MM.1S (cell line): ENCODE measurements at places on chromosomes 4 and X.

- DNase-seq, result peak; percentile 73
Observed at GRCh38 chr4:180665994-180666824, 1577.0 kb upstream of the TENM3 start.

DNA sequence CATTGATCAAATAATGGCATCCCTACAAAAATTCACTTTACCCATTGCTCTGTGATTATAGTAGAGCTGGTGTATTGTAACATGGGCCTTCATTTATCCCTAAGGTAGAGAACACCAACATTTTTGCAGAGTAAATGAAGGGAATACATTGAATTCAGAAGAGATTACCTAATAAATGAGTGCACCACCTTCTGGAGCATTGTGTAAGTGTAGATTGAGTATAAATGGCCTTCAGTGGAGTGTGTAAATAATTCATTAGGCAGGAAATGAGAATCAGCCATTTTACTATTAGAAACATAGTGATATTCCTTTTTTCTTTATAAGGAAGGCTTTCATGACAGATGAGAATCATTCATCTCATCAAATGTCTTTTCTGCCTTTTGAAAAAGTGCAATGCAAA lies 155.8 kb downstream of the FAM47B start:
- no peak for DNase-seq

DNA sequence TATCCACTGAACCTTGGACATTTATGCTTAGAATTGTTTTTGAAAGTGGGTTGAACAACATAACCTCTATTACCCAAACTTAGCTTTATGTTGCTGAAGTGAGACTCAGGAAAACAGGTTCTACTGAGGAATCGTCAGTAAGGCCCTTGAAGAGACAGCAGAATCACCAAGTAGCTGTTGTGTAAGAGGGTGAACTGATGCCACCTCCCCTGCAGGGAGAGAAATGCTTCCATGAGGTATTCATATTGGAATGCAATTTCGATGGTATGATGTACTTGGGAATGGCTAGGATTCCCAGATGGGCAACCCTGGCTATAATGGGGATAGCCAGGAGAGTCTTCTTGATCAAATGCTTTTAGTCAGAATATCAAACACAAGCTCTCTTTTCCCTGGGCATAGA lies 4.1 kb upstream of the SCRG1 start:
- no peak for DNase-seq

GRCh38 chrX:56726605-56727004 lies 2.4 kb upstream of the NBDY start:
- DNase-seq, result peak; percentile 49

DNA sequence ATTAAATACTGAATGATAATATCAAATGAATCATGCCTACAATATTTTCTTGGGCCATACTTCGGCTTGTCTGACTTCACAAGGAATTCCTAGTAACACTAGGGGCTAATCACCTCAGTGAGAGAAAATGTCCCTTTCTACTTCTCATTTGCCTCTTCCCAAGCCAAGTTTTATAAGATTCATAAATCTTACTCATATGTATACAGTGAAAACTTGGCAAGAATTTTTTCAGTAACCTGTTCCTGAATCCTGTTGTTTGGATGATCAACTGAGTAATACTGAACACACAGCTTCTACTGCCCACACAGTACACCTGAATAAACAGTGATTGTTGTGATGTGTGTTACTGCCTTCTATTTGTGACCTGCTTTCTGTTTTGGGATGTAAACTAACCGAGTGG lies 16.5 kb downstream of the TMPRSS11E start:
- no peak for DNase-seq

DNA sequence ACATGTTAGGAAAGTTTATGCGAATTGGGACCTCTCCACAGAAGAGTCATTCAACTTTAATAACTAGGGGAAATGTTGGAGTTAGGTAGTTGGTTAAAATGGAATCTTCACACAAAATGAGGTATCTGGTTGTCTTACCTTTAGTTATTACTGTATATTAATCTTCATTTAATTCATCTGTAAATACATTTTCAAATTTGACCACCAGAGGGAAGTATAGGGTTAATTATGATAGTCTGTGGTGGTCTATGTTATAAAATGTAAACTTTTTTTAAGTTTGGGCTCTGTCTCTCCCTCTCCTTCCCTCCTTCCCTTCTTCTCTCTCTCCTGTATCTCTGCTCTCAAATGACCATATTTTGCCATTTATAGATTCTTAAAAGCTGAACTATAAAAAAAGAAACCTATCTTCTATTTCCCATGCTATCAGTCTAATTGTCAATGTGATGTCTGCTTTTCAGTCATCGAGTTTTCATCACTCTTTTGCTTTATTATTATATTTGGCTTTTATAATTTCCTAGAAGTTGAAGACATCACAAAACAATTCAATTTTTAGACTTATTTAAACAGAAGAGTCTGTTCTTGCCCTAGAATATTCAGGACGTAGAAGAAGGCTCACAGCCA lies 49.8 kb downstream of the TMEM144 start:
- DNase-seq, result peak; percentile 25

DNA sequence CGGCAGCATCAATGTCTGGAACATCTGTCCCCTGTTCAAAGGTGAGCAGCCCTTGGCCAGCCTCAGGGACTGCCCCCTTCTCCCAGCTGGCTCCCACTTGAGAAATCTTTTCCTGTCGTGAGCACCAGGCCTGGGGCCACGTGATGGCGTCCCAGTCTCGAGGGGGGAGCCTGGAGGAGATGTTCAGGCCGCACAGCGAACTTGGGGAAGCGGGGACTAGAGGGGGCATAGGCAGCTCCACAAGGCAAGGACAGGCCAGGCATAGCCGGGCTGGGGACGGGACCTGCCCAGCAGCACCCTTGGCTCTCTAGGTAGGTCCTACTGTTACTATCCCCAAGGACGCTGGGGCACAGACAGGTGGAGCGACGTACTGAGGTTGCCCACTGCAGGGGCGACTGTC lies 2.7 kb downstream of the SLC6A8 start:
- DNase-seq, result no peak

DNA sequence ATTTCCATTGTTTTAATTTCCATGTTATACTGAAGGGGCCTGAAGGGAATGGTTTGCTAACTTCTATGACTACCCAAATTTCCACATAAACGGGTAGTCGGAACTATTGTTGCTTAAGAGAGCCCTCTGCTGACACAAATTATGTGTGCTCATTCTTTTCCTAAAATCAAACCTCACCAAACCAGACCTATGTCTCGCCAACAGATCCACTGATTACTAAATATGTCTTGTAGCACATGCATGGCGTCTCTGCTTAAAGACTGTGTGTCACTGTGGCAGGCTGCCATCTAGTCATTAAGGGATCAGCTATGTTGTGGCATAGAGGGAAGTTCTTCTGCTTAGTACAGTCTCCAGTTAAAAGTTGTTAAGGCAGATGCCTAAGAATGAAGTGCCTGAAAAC lies 25.1 kb downstream of the PIR start:
- no peak for DNase-seq

- DNase-seq, result no peak
Observed at GRCh38 chrX:50432829-50433289, 37.8 kb downstream of the DGKK start.

DNA sequence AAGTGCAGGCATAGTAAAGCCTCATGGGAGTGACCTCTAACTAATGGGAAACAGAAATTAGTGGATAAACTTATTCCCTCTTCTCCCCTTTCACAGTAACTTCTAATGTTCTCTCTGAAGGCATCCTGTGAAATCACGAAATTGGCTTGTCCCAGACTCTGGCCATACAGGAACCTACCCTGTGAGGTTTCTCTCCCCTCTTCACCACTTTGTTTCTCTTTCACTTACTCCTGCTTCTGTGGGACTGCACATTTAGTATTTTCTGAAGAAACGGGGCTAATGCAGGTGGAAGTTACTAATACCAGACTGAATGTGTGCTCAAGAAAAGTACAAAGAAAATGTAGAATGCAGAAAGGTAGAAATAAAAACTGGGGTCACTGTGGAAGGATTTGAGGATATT lies 20.0 kb downstream of the ZNF330 start:
- peak; percentile 24 for DNase-seq

DNA sequence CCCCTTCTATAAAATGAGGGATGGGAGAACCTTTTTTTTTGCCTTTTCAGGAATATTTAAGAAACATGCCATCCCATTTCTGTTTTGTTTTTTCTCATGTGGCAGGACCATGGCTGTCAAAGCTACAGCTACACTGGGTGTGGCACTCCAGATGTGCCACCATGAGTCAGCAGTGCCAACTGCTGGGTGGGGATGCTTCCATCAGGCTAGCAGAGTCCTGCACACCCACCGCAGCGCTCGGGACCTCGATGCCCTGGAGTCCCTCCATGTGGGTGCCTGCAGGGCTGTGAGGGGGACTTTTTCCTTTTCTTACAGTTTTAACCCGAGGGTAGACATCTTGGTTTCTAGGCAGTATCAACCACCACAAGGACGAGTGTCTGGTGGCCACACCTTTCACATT lies 352.6 kb downstream of the NR3C2 start:
- DNase-seq, result no peak

DNA sequence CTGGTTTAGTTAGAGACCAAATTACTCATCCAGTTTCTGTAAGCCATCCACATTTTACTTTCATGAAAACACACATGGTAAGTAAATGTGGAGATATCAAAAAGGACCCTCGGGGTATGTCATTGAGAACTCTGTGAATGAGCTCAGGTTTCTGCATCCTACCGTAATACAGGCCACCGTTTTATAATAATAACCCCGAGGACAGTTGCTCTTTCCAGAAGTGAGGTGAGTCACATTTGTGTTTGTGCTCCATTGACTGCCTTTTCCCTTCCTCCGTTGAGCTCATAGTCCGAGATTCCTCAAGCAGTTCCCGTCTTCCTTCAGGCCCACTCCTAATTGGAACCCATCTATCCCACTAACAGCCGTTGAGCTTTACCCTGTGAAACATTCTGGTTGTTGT lies 95.3 kb downstream of the GRID2 start:
- DNase-seq, result no peak

- no peak for DNase-seq
Observed at GRCh38 chr4:148093065-148093464, 349.1 kb downstream of the NR3C2 start.

- no peak for DNase-seq
Observed at GRCh38 chr4:152727784-152728183, 48.0 kb upstream of the TMEM154 start.

- no peak for DNase-seq
Observed at GRCh38 chr4:20176881-20177280, 74.8 kb upstream of the SLIT2 start.

GRCh38 chrX:85620466-85620865 lies 241.0 kb upstream of the POF1B start:
- no peak for DNase-seq

DNA sequence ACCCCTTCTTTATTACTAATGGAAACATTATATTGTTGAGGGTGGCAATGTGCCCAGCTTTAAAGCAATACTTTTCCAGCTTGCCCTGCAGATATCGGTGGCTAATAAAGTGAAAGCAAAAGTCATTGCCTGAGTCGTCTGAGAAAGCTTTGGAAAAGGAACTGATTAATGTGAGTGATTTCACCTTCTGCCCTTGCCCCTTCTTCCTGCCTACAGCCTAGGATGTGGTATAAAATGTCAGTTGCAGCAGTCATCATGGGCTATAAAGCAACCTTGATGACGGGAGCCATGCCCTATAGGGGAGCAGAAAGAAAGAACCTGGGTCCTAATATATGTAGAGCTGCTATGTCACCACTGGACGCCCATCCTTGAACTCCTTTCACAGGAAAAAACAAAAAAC lies 132.4 kb upstream of the USP9X start:
- DNase-seq, result no peak

DNA sequence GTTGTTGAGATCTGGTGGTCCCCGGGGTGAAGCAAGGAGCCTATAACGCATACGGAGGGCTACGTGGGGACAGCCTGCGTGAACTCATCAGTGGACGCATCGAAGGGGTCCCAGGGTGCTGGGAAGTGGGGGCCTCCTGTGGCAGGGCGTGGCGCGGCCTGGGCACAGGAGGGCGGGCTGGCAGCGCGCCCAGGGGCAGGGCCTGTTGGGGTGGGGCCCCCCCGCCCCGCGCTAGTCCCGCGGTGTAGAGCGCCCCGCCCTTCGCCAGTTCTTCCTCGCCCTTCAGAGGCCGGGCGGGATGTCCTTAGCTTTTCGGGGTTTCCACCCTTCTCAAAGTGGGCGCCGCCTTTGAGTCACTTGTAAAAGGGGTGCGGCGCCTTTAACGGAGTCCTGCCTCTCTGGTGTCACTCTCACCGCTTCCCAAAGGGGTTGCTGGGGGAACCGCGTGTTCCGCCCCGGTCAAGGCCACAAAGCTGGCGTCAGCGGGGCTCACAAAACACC lies 632 bp downstream of the PLP2 start:
- DNase-seq, result peak; percentile 80
